Neural crest cell (in vitro differentiated cells): ENCODE measurements at places on chromosomes 12 and 14. TPM values are rescaled to one million over a fixed set of nuclear protein-coding genes. Genes with fewer than 3 reads are reported as not detected.

KRT73 gene
- total RNA-seq: not detected in 2 replicates

SLC25A21 gene
- 2.2 and 4.2 TPM in 2 replicates for total RNA-seq

LALBA gene
- not detected in 2 replicates for total RNA-seq

GATC gene
- 32.0 and 33.8 TPM in 2 replicates for total RNA-seq

KCNC2 gene
- not detected in 2 replicates for total RNA-seq

RPS6KL1 gene
- total RNA-seq: 13.9 and 14.1 TPM in 2 replicates

GUCY2C gene
- not detected in 2 replicates for total RNA-seq

TEX22 gene
- 4.4 and 5.2 TPM in 2 replicates for total RNA-seq

PRB2 gene
- not detected in 2 replicates for total RNA-seq

ADCY4 gene
- total RNA-seq: 0.49 TPM in 1 of 2 replicates, not detected in the other

MYRFL gene
- total RNA-seq: 0.39 and 0.42 TPM in 2 replicates

DPPA3 gene
- total RNA-seq: not detected in 2 replicates

CEP128 gene
- 25.8 and 30.7 TPM in 2 replicates for total RNA-seq

KRT78 gene
- not detected in 2 replicates for total RNA-seq

WDR20 gene
- total RNA-seq: 28.2 and 30.2 TPM in 2 replicates

REP15 gene
- total RNA-seq: 1.3 and 1.5 TPM in 2 replicates

PTCSC3 gene
- not detected in 2 replicates for total RNA-seq

FKBP11 gene
- total RNA-seq: 15.1 and 18.6 TPM in 2 replicates

SLC5A8 gene
- total RNA-seq: not detected in 2 replicates

SLC17A8 gene
- not detected in 2 replicates for total RNA-seq

COPS7A gene
- 37.5 and 37.7 TPM in 2 replicates for total RNA-seq

ZNF839 gene
- total RNA-seq: 15.9 and 16.1 TPM in 2 replicates

HOXC6 gene
- total RNA-seq: 10.7 and 11.0 TPM in 2 replicates

CLEC4C gene
- total RNA-seq: not detected in 2 replicates

TBX3 gene
- total RNA-seq: 0.91 and 0.96 TPM in 2 replicates

EPS8 gene
- total RNA-seq: 24.4 and 26.7 TPM in 2 replicates

GDF3 gene
- total RNA-seq: not detected in 2 replicates

SYT1 gene
- total RNA-seq: 17.4 and 19.5 TPM in 2 replicates

GNB3 gene
- total RNA-seq: 21.2 and 22.2 TPM in 2 replicates

HOXC11 gene
- not detected in 2 replicates for total RNA-seq
